Posterior vena cava (tissue), 2 donors: ENCODE measurements at places on chromosomes 1 and 21. TPM values are rescaled to one million over a fixed set of nuclear protein-coding genes. Genes with fewer than 3 reads are reported as not detected.

The FCRL6 gene
- total RNA-seq, result 0.29 TPM

The KMO gene
- total RNA-seq, result 1.2 TPM

The SMYD2 gene
- 17.6 TPM for total RNA-seq

The MTHFR gene
- 31.7 TPM for total RNA-seq

The HDGF gene
- total RNA-seq, result 126 TPM

The NPPB gene
- not detected for total RNA-seq

The CCDC24 gene
- 2.5 TPM for total RNA-seq

The CRABP2 gene
- total RNA-seq, result 9.2 TPM

The FCER1A gene
- total RNA-seq, result 0.71 TPM

The SLC6A17 gene
- total RNA-seq, result 0.51 TPM

The ADAMTSL4 gene
- 99.6 TPM for total RNA-seq

The LCE1C gene
- total RNA-seq, result not detected

The ESPN gene
- not detected for total RNA-seq

The GJB3 gene
- total RNA-seq, result not detected

The TSPAN2 gene
- 49.8 TPM for total RNA-seq

The ADAM30 gene
- not detected for total RNA-seq

The RNF186 gene
- total RNA-seq, result not detected

The OPRD1 gene
- total RNA-seq, result not detected

The AIM2 gene
- total RNA-seq, result 1.5 TPM

The HTR6 gene
- not detected for total RNA-seq

The SLAMF6 gene
- 1.2 TPM for total RNA-seq

The HSPA6 gene
- total RNA-seq, result 6.4 TPM

The DMRTA2 gene
- not detected for total RNA-seq

The LENEP gene
- not detected for total RNA-seq

The FAM72B gene
- 0.57 TPM for total RNA-seq

The NUAK2 gene
- total RNA-seq, result 1.1 TPM

The KRTAP13-3 gene
- total RNA-seq, result not detected

The AADACL3 gene
- not detected for total RNA-seq

The RNU1-1 gene
- total RNA-seq, result 18,986 TPM

The NAV1 gene
- 85.0 TPM for total RNA-seq

The OR6P1 gene
- total RNA-seq, result not detected

The AHCTF1 gene
- 22.6 TPM for total RNA-seq

The RGSL1 gene
- not detected for total RNA-seq

The MX2 gene
- 17.6 TPM for total RNA-seq

The SPTA1 gene
- 0.56 TPM for total RNA-seq

The MMP23B gene
- total RNA-seq, result 78.5 TPM

The CR1L gene
- total RNA-seq, result 0.19 TPM

The CFAP45 gene
- 2.2 TPM for total RNA-seq

The HPDL gene
- total RNA-seq, result 0.83 TPM

The C8B gene
- total RNA-seq, result not detected

The C8A gene
- not detected for total RNA-seq

The ITLN2 gene
- total RNA-seq, result not detected

The PEX10 gene
- total RNA-seq, result 10.9 TPM

The VHLL gene
- not detected for total RNA-seq

The HCN3 gene
- 1.5 TPM for total RNA-seq

The CFAP107 gene
- total RNA-seq, result not detected

The CRYAA gene
- not detected for total RNA-seq

The KCNK1 gene
- total RNA-seq, result 3.2 TPM

The LEMD1 gene
- not detected for total RNA-seq

The VCAM1 gene
- 24.2 TPM for total RNA-seq

The PRRX1 gene
- total RNA-seq, result 240 TPM

The HORMAD1 gene
- total RNA-seq, result 0.33 TPM

The CLCA1 gene
- not detected for total RNA-seq

The CFHR2 gene
- not detected for total RNA-seq

The TEX35 gene
- total RNA-seq, result not detected

The RGS8 gene
- total RNA-seq, result not detected
